ENCODE measurements at places on chromosomes 1 and 21.

- no peak for DNase-seq
Measured at GRCh38 chr1:35899941-35900340, 16.9 kb downstream of the AGO1 start.

DNA sequence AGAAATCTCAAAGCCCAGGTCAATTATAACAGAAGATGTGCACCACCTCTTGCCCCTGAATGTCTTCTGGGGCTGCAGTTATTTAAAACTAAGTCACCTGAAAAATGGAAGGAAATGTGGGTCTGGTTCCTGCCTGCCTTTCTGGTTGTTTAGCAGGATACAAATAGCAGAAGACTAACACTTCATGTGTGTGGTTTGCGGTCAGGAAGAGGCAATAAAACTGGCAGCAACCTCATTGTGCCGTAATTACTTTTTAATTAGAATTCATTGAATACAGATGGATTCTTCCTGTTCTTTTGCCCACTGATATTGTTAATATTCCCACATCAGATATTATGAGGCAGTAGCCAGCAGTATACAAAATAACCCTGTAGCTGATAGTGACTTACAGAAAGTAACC, 345.7 kb downstream of the ZNF326 start:
- DNase-seq = no peak

- DNase-seq = no peak
Measured at GRCh38 chr1:154837672-154838171, 32.4 kb downstream of the KCNN3 start.

- DNase-seq = no peak
Measured at GRCh38 chr1:97833881-97834280, 87.0 kb downstream of the DPYD start.

GRCh38 chr1:192485692-192486436, 89.7 kb upstream of the RGS1 start:
- no peak for DNase-seq

DNA sequence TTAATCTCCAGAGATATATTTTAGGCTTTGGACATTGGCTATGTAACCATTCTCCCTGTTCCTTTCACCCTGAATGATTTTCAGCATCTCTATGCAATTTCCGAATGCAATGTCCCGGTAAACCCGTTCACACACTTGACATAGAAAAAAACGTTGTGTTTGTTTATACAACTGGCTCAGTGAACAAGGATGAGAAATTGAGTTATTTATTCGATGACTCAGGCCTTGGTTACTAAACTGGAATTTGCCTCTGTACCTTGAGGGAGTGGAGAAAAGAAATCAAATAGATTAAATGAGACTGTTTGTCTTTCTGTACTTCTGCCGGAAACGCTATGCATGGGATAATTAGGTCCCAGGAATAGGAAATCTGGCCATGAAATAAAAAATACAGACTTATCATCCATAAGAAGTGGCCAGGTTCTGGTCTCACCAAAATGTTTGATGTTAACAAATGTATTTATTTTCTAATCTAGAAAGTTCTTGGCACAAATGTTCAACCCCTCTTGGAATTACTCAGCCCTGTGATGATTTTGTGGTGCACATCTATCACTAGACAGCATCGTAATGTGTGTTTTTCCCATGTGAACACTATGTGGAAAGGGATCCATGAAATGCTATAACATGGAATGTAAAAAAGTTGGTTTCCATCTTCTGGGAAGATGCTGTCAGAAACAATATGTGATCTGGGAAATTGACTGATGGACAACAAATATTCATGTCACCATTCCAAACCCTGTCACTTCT, 253.9 kb downstream of the DUSP10 start:
- no peak for DNase-seq

DNA sequence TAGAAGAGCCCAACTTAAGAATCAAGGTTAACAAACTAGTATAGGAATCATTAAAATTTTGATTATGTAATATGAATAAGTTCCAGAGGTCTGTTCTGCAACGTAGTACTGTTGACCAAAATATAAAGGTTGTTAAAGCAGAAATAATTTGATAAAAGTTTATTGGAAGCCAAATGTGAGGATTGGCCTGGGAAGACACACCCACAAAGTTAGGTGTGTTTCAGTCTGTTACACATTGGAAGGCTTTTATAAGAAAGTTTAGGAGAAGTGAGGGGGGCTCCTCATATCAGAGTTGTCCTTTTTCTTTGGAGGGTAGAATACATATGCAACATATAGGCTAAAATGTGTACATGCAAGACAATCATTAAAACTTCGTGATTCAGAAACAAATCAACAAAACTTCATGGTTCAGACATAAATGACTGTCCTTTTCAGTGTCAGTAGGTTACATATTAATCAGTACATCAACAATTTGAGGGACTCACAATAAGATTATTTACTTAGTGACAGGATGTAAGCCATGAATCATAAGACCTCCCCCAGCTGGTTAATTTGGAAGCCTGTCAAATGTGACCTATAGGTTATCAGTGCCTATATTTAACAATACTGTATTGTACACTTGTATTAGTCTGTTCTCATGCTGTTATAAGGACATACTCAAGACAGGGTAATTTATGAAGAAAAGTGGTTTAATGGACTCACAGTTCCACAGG, 245.0 kb upstream of the B3GALT2 start:
- no peak for DNase-seq

- DNase-seq = no peak
Measured at GRCh38 chr1:53703174-53703573, 35.8 kb downstream of the GLIS1 start.

GRCh38 chr1:171787686-171788480, 6.4 kb downstream of the METTL13 start:
- no peak for DNase-seq
